Activated CD8-positive, alpha-beta T cell treated with anti-CD3 and anti-CD28 coated beads for 36 hours (primary cell): ENCODE measurements at places on chromosomes 6 and 20. TPM values are rescaled to one million over a fixed set of nuclear protein-coding genes. Genes with fewer than 3 reads are reported as not detected.

GRCh38 chr6:90835596-90836212 is 248.8 kb upstream of the MAP3K7 start:
- no peak for DNase-seq

Gene TFAP2D
- total RNA-seq: not detected

DNA sequence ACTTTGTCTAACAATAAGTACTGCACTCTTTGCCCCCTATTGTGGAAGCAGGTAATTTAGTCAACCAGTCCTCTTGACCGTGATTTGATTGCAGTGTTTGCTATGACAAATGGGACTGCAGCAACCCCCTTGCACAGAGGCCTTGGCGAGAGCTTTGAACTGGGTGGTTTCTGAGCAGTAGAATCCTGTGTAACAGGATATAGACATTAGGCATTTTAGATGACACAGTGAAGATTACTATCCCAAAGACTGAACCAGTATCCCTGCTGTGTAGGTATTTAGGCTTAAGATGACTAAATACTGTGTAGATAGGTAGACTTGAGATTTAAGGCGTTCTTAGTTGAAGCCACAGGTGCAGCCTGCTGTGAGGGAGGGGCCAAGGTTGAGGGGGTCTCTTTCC is 9.9 kb downstream of the DNMT3B start:
- DNase-seq: no peak

DNA sequence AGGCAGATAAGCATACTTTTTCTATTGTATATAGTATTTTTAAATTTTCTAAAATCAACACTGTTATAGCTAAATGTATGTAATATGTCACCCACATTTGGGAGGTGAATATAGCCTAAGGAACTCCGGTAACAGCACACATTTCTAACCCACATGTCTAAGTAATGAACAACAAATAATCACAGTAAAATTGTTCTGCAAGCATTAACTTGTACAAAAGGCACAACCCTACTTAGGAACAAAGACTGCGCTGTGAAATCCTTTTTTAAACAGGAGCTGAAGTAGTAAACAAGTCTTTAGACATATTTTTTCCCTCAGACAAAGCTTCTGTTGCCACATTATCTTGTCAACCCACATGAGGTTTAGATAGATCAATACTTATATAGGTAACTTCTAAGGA is 872.4 kb upstream of the SLC35B3 start:
- DNase-seq: no peak

DNA sequence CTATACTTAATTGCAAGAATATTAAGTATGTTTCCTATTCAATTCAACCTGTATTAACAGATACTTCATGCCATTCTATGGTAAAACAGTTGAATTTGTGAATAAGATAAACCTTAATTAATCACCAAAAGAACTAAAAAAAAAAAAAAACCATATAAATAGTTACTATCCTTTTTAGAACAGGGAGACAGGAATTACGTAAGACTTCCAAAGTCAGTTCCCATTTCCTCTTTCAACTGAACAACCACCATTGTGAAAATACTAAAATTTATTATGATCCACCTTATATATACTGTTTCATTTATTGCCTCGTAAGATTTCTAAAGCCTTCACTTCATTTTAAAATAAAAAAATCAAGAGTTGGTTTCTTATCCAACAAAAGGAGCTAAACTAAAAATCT is 9.4 kb downstream of the CCNC start:
- no peak for DNase-seq

GRCh38 chr6:158771399-158772152 is 47.6 kb downstream of the EZR start:
- DNase-seq: no peak

Gene RCAN2
- not detected for total RNA-seq

DNA sequence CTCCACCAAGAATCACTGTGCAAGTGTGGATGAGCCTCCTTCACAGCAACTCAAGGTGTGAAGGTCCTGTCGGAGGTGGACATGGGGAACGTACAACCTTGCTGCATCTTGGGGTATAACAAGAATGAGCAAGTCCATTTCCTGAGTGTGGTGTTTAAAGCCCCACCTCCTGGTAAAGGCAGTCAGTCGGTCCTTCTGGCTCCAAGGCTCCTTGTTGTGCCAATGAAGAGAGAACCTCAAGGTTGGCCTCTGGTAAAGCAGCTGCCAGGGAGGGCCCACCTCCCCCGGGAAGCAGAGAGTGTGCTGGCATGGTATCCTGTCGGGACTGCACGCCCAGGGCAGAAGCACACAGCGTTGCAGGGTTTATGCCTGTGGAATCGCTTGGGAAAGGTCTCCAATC is 12.4 kb upstream of the MAS1 start:
- DNase-seq: no peak

Gene VARS1
- 153 TPM for total RNA-seq

- no peak for DNase-seq
These were observed 34.8 kb upstream of the SIRT5 start for GRCh38 chr6:13539572-13539971.

DNA sequence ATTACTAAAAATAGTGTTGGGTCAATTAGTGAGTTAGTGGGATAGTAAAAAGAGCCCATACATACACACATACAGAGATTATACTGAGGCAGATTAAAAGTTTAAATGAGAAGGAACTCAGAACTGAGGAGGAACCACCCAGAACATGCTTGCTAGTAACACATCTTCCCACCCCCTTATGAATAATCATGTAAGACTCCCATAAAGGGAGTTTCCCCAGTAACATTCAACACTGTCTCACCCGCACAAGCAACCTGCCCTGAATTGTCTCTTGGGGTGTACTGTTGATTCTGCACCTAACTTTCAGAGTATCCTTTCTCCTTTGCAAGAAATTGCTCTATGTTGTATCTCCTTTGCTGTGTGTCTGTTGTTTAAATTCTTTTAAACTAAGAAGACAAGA is 11.1 kb upstream of the HLA-DQB2 start:
- DNase-seq: no peak

Gene TGM3
- total RNA-seq: not detected

Gene MAS1
- total RNA-seq: not detected

DNA sequence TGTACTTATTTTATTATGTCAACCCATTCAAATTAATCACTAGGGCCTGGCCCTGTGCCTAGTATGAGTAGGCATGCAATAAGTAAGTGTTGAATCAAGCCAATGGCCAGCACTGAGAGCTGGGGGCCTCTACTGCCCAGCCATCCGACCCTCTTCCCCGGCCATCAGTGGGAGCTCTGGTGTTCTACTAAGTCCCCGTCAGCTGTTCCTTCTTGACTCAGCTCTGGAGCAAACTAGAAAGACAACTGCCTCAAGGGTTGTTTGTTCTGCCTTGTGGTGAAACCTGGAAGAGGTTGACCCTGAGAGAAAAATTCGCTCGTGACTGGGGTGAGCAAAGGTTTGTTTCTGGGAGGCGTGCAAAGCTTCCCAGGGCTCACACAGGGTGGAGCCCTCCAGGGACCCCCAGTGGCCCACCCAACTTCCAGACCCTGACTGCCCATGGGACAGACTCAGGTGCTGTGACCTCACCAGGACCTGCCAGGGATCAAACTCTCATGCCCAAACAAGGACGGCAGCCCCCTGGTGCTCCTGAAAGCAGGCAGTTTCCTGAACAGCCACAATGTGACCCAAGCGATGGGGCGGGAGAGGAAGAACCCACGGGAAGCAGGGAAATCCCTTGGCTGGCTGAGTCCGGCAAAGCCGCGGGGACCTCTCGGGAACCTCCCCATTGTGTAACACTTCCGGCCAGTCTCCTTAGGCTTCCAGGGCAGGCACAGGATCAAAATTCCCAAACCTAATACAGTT is 50.4 kb downstream of the BANF2 start:
- DNase-seq: no peak

GRCh38 chr6:90289902-90290301 is 6.7 kb downstream of the BACH2 start:
- DNase-seq: no peak

DNA sequence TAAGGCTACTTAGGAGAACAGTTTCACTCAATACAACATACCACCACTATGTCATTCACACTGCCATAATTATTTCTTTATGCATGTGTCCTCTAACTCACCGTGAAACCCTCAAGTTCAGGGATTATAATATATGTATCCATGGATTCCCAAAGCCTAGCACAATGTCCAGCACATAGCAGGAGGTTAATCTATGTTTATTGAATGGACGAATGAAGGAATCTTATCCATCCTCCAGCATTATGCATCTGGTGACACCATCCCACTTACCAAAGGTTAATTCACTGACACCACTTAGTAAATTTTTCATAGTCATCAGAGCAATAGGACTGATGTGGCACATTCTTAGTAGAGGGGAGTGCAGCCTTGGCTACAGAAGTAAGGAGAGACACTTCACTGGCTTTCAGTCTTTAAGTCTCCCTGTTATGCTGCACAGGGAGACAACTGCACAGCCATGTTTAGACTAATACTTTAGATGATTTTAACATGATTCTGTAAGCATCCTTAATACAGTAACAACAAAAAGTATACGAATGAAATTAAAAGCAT is 49.7 kb downstream of the EPHA7 start:
- no peak for DNase-seq

Gene RAB44
- total RNA-seq: not detected

DNA sequence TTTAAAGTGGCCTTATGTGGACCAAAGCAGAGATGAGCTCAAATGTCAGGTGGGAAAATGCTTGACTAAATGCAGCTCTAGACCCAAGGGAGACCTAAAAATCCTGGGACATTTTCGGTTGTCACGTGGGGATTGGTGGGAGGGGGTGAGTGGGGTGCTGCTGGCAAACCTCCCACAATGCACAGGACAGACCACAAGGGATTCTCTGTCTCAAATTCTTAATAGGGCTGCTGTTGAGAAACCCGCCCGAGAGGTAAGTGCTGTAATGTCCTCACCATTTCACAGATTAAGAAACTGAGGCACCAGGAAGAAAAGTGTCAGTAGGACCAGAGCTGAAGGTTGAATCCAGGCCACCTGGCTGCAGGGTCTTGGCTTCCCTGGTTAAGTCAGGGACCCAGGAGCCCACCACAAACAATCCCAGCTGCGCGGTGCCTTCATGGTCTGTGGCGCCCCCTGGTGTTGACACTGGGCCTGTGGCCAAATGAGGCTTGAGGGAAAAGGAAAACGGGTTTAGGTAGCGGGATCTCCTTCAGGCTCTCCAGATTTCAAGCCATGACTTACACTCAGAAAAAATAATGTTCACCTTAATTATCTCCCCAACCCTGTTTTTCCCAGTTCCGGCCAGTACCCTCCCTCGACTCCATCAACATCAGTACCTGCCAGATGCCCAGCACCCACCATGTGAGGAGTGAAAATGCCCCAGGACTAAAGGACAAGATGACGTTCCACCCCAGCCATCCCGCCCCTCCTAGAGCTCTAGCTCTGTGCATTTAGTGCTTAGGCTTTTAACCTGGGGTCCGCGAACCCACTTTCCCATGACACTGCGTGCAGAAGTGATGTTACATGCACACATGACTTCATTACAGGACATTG is 7.2 kb downstream of the HLA-G start:
- peak; percentile 63 for DNase-seq

GRCh38 chr6:125041740-125042459 is 79.7 kb downstream of the RNF217 start:
- no peak for DNase-seq

GRCh38 chr6:2378891-2379652 is 133.7 kb upstream of the GMDS start:
- DNase-seq: peak; percentile 24

- peak; percentile 33 for DNase-seq
These were observed 67.2 kb downstream of the GJA10 start for GRCh38 chr6:89961481-89961880.

DNA sequence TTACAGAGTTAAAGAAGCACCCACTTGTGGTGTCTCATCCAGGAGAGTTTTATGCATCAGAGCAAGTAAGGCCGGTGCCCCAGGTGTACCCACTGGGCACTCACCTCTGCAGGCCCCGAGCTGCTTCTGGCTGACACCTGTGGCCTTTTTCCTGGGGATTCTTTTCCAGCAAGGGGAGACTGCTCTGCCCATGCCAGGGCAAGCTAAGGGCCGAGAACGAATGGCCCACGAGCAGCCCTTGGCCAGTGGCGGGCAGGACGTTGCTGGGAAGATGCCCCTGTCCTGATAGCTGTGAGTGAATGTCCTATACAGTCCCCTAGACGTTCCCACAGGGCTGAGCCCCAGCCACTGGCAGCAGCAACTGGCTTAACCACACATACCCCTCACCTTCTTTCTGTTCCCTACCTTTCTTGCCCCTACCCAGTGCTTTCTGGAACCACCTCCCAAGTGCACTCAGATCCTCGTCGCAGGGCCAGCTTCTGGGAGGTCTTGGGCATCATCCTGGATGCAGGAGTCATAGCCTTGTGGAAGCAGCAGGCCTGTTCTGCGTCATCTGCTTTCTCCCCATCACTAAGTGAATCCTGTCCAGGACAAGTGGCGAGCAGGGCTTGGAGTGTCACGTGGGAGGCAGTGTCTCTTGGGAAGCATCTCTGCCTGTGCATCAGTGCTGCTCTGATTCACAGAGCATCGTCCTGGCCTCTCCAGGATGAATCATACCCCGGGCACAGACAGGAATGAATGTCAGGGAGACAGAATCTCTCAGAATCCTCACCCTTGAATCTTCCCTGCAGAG is 32.5 kb downstream of the SYNDIG1 start:
- no peak for DNase-seq

Gene RFX6
- total RNA-seq: not detected

- no peak for DNase-seq
These were observed 10.9 kb downstream of the DEFB129 start for GRCh38 chr20:237929-238328.

Gene SLC22A16
- total RNA-seq: not detected

DNA sequence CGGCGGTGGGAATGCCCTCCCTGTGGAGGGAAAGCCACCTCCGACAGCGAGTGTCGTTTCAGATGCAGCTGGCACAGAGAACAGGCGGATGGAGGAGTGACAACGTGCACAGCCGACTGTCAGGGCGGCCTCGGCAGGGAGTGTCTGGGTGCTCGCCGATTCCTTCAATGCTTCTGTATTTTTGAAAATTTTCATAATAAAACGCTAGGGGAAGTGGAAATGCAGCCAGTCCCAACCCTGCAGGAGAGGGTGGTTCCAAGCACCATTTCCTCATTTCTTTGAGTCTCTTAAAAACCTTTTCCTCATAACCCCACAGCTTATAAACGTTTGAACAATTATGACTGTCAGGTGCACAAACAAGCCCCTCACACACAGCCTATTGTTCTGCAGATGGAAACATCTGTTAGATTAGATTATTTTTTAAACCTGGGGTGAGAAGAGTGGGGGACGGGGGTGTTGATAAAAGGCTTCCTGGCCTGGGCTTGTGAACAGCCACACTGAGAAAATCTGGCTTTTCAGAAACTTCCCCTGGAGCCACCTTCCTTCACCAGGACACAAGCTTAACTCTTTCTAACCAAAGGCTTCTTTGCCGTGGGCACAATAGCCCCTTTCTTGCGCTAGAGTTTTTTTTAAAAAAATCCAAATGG is 228.9 kb downstream of the ANKRD60 start:
- no peak for DNase-seq

Gene MAK
- total RNA-seq: 0.27 TPM

Gene NKX2-4
- not detected for total RNA-seq
